Sigmoid colon (tissue), 7 donors: ENCODE measurements at places on chromosomes 3 and 15. TPM values are rescaled to one million over a fixed set of nuclear protein-coding genes. Genes with fewer than 3 reads are reported as not detected.

Gene DAZL
- not detected for total RNA-seq

Gene RPSA
- 1,147 TPM for total RNA-seq

GRCh38 chr15:30859091-30859874 is 44.4 kb upstream of the FAN1 start:
- DNase-seq, result no peak

GRCh38 chr3:76203578-76203977 is 418.2 kb upstream of the ZNF717 start:
- no peak for DNase-seq
